ENCODE measurements at places on chromosomes 7 and 10.
A peak's percentile ranks its signal among the peaks of the same experiment; 100 is the strongest.

DNA sequence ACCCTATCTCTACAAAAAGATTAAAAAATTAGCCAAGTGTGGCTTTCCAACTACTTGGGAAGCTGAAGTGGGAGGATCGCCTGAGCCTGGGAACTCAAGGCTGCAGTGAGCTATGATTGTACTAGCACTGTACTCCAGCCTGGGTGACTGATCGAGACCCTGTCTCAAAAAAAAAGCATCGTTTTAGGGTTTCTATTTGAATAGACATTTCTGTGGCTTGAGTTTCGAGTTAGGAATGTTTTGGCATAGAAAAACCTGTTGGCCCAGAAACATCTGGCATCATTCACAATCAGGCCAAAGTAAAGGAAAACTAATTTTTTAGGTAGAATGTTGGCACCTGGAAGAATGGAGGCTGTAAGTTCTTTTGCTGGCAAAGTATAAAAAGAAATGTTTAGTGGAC lies 72.4 kb downstream of the AUTS2 start:
- no peak for DNase-seq

- no peak for DNase-seq
These were observed 78.2 kb upstream of the STEAP1B start for GRCh38 chr7:22578007-22578733.

DNA sequence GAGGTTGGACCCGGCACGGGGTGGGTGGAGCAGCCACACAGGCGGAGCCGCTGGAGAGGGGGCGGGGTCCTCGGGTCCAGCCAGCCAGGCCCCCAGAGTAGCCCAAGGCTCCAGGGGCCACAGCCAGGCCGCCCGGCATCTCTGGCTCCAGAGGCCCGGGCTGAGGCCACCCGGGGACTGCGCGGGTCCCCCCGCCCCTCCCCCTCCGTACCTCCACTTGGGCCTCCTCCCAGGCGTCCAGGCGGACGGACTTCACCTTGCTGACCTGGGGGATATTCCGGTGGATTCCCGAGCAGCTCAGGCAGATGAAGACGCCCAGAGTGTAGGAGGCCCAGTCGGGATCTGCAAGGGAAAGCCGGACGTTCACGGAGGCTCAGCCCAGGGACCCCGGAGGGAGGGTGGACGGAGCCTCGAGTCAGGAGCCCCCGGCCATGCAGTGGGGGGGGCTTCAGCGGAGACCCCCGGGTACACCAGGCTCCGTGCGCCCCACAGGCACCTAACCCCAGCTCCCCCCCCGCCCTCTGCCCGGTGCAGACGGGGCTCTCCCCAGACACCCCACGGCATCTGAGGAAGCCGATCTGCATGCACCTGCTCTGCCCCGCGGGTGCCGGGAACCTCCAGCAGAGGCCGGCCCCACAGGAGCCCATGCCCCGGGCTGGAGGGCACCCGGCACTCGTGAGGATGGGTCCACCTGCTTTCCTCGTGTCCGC lies 19.2 kb downstream of the ADAP1 start:
- DNase-seq: no peak

- DNase-seq: peak; percentile 80
These were observed 104.5 kb upstream of the INSYN2A start for GRCh38 chr10:127300868-127301321.

GRCh38 chr7:51065766-51066165 lies 250.8 kb downstream of the COBL start:
- DNase-seq: no peak

- DNase-seq: peak; percentile 65
These were observed 102.0 kb downstream of the STRA8 start for GRCh38 chr7:135335628-135336139.

DNA sequence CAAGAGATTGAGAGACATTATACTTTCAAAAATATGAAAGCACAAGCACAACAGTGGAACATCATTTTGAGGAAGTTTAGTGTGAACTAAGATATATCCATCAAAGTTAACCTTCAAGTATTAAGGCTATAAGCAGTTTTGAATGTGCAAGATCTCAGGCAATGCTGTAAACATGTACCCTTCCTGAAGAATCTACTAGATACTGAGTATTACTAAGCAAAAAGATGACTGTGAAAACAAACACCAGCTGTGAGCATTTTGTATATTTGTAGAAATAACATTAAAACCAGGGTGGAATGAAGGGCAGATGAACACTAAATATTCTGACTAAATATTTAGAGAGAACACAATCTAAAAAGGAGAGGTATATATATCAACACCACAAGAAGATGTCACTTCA lies 41.3 kb upstream of the ADRA2A start:
- no peak for DNase-seq

DNA sequence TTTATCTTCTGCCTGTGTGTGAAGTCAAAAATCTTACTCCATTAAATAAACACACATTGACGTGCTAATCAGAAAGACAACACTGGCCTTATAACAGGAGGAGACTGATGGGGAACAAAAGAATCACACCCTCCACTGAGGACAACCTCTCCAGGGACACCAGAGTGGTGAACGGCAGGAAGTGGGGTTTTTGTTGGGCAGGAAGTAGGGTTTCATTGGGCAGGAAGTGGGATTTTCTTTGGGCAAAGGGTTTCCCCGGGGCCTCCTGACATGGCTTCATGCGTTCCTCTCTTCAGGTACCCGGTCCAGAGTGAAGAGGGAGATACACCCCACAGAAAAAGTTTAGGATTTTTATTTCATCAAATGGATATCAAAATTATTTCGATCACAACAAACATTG lies 30.6 kb downstream of the ADARB2 start:
- no peak for DNase-seq

DNA sequence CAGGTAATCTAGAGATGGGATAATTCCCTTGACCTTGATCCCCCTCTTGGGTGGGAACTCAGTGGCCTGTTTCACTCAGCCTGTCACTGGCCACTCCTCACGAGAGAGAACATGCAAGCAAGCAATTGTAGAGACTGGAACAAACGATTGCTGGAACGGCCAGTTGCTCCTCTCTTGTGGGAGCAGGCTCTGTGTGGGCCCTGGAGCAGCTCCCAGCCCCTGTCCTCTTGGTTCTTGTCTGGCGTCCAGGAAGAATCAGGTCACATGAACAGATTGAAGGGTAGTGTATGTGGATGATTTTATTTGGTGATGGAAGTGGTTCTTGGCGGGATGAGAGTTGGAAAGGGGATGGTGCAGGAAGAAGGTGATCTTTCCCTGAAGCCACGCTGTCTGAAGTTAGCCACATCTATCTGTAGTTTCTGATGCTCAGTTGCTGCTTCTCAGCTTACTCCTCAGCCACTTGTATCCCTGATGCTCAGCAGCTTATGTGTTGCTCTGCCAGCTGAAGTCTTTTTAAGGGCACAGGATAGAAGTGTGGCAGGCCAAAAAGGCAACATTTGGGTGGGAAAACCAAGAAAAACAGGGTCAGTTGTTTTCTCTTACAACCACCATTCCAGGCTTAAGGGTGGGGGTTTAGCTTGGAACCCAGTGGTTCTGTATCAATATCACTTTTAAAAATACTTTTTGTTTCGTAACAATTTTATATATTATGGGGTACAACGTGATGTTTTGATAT lies 15.9 kb downstream of the RNF133 start:
- DNase-seq: no peak
